ENCODE measurements at places on chromosomes 6 and 20. TPM values are rescaled to one million over a fixed set of nuclear protein-coding genes. Genes with fewer than 3 reads are reported as not detected.

- H3K27ac ChIP-seq = no peak overlapping the region
- no peaks in the 10 kb centered on the region for H3K36me3 ChIP-seq
- peaks cover 7% of the 10 kb centered on the region for H3K4me1 ChIP-seq
- no peak overlapping the region for H3K4me3 ChIP-seq
Measured at GRCh38 chr20:61316346-61316745, 64.3 kb downstream of the CDH4 start.

The DYNLT2 gene
- 2.1 TPM for total RNA-seq

The ZNF76 gene
- total RNA-seq = 25.3 TPM

The BTNL2 gene
- total RNA-seq = not detected

- H3K4me3 ChIP-seq = no peak within 1 kb of the TSS
- no peak within 1 kb of the TSS for H3K27ac ChIP-seq
- H3K4me1 ChIP-seq = peaks cover 12% of the 10 kb centered on the region
- no peak for DNase-seq
Measured at GRCh38 chr6:44158770-44159228, at the start of gene CAPN11. CAPN11 (plus strand) TSS chr6:44158820; CDS start chr6:44158849, 29 bp downstream.

DNA sequence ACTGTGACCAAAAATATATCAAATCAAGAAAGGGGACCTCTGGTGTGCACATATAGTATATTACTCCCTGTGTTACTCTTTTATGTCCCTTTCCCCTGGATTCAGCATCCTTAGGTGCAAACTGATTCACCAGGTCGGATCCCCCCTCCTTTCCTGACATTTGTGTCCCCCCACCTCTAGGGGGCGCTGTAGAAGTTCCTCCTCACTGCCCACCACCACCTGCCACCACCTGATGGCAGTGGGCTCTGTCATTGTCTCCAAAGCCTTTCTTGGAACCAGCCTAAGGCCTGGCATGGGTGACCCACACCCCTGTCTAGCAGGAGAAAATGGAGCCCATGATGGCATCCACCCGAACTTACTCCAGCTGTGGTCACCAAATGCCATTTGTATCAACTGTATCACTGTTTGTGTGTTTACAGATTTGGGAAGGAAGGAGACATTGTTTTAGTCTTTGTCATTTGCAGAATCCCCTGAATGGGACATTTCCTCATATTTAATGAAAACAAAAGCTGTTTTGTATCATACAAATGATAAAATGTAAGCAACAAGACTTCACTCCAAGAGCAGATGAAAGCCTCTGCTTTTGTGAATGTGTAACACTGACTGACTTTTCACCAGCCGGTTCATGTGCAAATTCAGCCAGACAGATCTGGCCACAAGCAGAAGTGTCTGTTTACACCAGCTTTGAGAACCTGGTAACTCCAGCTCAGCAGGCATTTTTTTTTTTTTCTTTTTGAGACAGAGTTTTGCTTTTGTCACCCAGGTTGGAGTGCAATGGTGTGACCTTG is 66.2 kb downstream of the ARMC2 start:
- H3K4me1 ChIP-seq = no peaks in the 10 kb centered on the region
- no peak overlapping the region for H3K4me3 ChIP-seq
- DNase-seq = no peak
- H3K27me3 ChIP-seq = no peaks in the 10 kb centered on the region
- no peak overlapping the region for H3K27ac ChIP-seq
- no peaks in the 10 kb centered on the region for H3K36me3 ChIP-seq

The C6orf118 gene
- 0.50 TPM for total RNA-seq

The C20orf202 gene
- total RNA-seq = 0.24 TPM

- DNase-seq = no peak
- no peaks in the 10 kb centered on the region for H3K36me3 ChIP-seq
- H3K27me3 ChIP-seq = peaks cover 3% of the 10 kb centered on the region
- no peak overlapping the region for H3K4me3 ChIP-seq
- no peaks in the 10 kb centered on the region for H3K4me1 ChIP-seq
- H3K27ac ChIP-seq = no peak overlapping the region
Measured at GRCh38 chr20:7159903-7160302, 392.4 kb downstream of the BMP2 start.

- H3K36me3 ChIP-seq = no peaks in the 10 kb centered on the region
- peaks cover 3% of the 10 kb centered on the region for H3K4me1 ChIP-seq
- H3K27me3 ChIP-seq = peaks cover 2% of the 10 kb centered on the region
- no peak overlapping the region for H3K4me3 ChIP-seq
- H3K27ac ChIP-seq = no peak overlapping the region
- no peak for DNase-seq
Measured at GRCh38 chr6:134425513-134425912, 107.6 kb upstream of the SGK1 start.

All from type B pancreatic cell (in vitro differentiated cells).